MM.1S (cell line): ENCODE measurements at places on chromosomes 4 and X.

DNA sequence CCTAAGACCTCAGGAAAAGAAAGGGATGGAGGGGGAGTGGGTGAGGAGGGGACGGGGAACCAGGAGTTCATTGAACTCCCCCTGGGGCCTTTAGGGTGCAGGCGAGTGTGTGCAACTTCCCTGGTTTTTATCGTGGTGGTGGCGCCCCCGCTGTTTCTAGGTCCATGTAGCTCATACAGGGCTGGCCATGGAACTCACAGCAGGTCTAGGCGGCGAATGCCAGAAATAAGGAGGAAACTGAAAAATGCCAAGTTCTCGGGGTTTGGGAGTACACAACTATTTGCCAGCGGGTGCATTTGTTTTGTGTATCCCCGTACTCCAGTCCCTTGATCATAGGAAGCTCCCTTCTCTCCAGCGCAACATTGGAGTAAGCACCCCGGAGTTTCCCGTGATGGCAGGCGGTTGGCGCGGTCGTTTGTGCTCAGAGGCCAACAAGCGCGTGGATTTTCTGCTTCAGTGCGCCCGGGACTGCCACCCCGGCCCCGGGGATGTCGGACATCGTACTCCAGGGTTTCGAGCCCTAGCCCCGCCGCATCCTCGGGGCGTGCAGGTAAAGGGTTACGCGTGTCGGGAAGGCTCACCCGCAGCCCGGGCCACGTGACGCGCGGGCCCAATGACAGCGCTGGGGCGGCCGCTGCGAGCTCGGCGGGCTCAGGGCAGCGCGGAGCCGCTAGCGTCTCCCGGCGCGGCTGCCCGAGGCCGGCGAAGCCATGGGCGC lies 208.9 kb downstream of the NWD2 start:
- no peak overlapping the region for H3K27ac ChIP-seq
- H3K27me3 ChIP-seq, result no peaks in the 10 kb centered on the region
- H3K36me3 ChIP-seq, result no peaks in the 10 kb centered on the region
- H3K4me3 ChIP-seq, result peak overlapping the region; percentile 64
- peak; percentile 55 for DNase-seq

DNA sequence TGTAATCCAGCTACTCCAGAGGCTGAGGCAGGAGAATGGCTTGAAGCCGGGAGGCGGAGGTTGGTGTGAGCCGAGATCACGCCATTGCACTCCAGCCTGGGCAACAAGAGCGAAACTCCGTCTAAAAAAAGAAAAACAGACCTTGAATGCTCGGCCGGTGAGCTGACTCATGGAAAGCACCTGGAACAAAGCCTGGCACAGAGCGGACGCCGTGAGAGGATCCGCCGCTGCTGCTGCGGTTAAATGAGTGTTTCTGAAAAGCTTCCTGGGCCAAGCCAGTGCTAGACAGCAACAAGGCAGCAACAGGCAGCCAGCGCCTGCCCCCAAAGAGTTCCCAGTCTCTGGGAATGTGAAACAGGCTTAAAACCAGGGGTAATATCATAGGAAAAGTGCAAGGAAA lies 186.4 kb downstream of the AFAP1 start:
- no peaks in the 10 kb centered on the region for H3K36me3 ChIP-seq
- peak; percentile 74 for DNase-seq
- H3K4me3 ChIP-seq, result peak overlapping the region; percentile 59; the same call in 1 of the 2 replicates
- H3K4me1 ChIP-seq, result peaks cover 34% of the 10 kb centered on the region

DNA sequence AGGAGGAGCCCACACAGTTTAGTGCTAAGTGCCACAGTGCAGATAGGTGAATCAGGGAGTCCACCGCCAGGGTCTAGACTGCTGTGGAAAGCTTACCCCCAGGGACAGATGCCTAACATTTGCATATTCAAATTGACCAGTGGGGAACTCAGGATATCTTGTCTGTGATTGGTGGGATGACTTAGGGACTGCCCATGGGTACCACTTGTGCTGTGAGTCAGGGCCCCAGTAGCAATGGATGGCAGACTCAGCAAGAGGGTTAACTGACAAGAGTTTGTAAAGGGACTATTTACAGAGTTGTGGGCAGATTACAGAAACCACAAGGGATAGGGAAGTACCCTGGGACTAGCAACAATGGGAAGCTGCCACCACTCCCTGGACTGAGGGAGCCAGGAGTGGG lies 282.1 kb downstream of the BCOR start:
- DNase-seq, result no peak
- 0 out of 2 replicates have a peak, but pooled peaks cover 4% of the 10 kb centered on the region for H3K4me1 ChIP-seq
- H3K36me3 ChIP-seq, result no peaks in the 10 kb centered on the region
- no peak overlapping the region for H3K4me3 ChIP-seq

DNA sequence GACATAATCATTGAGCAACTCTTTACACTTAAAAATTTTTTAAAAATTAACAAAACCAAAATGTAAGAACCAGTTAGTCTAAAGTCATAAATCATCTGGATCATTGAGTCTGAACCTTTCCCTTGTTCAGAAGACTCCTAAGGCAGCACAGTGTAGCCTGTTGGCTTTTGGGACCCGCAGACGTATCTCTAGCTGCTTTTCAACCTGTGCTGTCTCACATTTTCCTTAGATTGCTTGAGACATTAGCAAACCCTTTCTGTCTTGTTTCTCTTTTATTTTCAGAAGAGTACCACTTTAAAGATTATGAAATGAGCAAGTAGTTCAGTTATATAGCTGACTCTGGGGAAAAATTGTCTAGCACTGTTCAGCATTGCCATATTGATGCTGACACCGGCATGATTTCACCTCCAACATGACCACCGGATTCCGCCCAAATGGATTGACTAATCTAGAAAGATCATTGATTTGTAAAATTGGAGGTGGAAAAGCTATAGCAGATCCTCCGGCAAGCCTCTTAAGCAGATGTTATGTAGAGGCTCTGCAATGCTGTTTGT lies 8.9 kb downstream of the TCEANC start:
- H3K4me1 ChIP-seq, result peaks cover 29% of the 10 kb centered on the region
- peak overlapping the region; percentile 62 for H3K4me3 ChIP-seq
- H3K27me3 ChIP-seq, result no peaks in the 10 kb centered on the region
- peak overlapping the region; percentile 100 for H3K27ac ChIP-seq
- H3K36me3 ChIP-seq, result no peaks in the 10 kb centered on the region

DNA sequence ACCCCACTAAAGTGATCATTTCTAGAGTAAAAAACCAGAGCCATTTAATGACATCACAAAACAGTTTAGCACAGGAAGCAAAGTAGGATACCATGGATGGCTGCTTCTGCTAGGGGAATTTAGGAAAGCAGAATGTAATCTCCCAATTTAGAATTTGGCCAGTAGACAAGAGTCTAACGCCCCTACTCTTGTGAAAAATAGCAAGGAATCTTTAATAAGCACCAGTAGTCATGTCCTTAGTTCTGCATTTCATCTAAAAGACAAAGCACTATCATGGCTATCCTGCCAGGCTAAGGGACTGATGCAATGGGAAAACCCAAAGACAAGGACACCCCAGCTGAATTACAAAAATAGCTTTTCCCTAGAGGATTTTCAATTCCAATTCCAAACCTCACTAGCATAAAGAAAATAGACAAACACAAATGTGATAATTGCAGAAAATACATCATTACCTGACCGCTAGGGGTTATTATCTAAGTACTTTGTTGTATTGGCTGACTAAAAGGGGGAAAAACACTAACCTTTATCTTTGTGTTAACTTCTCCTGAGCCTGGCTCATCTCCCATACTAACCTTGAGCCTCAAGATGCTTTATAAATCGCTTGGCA lies 2.6 kb upstream of the AMMECR1 start:
- no peak overlapping the region for H3K27ac ChIP-seq
- no peaks in the 10 kb centered on the region for H3K36me3 ChIP-seq
- no peak for DNase-seq
- H3K27me3 ChIP-seq, result no peaks in the 10 kb centered on the region
- no peak overlapping the region for H3K4me3 ChIP-seq

- H3K4me3 ChIP-seq, result no peak overlapping the region
- H3K27ac ChIP-seq, result no peak overlapping the region
- no peaks in the 10 kb centered on the region for H3K4me1 ChIP-seq
- no peaks in the 10 kb centered on the region for H3K27me3 ChIP-seq
- no peaks in the 10 kb centered on the region for H3K36me3 ChIP-seq
Measured at GRCh38 chrX:3638280-3638873, 75.1 kb downstream of the PRKX start.

- H3K36me3 ChIP-seq, result no peaks in the 10 kb centered on the region
- no peak overlapping the region for H3K27ac ChIP-seq
- peak overlapping the region; percentile 68; the same call in 1 of the 2 replicates for H3K4me3 ChIP-seq
- no peaks in the 10 kb centered on the region for H3K4me1 ChIP-seq
- no peak for DNase-seq
Measured at GRCh38 chr4:133145758-133146573, 3.1 kb upstream of the PCDH10 start.
